ENCODE measurements at places on chromosomes 7 and 10. TPM values are rescaled to one million over a fixed set of nuclear protein-coding genes. Genes with fewer than 3 reads are reported as not detected.

ATRNL1 gene
- 36.2 TPM for total RNA-seq

KRIT1 gene
- total RNA-seq, result 35.0 TPM

GNG11 gene
- total RNA-seq, result 29.0 TPM

TRIM50 gene
- total RNA-seq, result not detected

SLC18A3 gene
- not detected for total RNA-seq

VWDE gene
- total RNA-seq, result not detected

DENND2A gene
- total RNA-seq, result 30.0 TPM

FGFBP3 gene
- not detected for total RNA-seq

GARIN1A gene
- 0.68 TPM for total RNA-seq

ASL gene
- 37.4 TPM for total RNA-seq

ASZ1 gene
- not detected for total RNA-seq

LRRC18 gene
- total RNA-seq, result not detected

DNA sequence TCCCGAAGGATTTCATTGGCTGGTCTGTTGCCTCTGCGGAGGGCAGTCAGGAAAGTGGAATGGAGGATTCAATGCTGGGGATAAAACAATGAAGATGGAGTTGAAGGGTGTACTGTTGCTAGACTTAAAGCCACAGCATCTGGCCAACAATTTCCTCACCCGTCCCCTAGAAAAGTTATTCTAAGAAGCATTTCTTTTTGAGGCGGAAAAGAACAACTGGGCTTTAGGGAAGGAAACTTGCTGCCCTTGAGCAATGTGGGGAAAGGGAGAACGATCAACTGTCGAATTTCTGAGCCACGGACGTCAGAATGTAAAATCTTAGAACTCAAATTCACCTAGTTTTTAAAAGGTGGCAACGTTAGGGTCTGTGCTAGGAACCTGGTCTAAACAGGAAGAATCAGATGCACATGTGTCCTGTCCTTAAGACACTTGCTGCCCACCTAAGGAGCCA lies 664 bp downstream of the FMC1 start:
- DNase-seq, result no peak

- DNase-seq, result no peak
Measured at GRCh38 chr10:47038881-47039561, 127.8 kb downstream of the PTPN20 start.

GRCh38 chr7:130622866-130623265 lies 45.7 kb downstream of the COPG2 start:
- no peak for DNase-seq

GRCh38 chr10:35937546-35937945 lies 295.4 kb upstream of the FZD8 start:
- no peak for DNase-seq

- DNase-seq, result no peak
Measured at GRCh38 chr7:150446288-150446938, 4.0 kb upstream of the GIMAP8 start.

DNA sequence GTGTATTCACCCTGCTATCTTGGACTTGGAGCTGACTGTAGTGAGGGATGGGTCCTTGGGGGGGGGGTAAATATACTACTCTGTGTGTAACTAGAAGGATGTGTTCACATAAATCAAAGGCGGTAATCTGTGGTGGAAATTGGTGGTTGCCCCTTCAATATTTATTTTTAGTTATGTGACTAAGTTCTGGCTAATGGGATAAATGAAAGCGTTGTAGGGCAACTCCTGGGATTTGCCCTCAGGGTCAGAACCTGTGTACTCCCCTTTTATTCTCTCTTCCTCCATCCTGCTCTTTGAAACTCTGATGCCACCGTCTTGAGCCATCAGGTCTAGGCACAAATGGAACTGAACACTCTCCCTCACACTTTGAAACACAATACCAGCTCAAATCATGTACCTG lies 24.3 kb upstream of the ST7 start:
- DNase-seq, result no peak

DNA sequence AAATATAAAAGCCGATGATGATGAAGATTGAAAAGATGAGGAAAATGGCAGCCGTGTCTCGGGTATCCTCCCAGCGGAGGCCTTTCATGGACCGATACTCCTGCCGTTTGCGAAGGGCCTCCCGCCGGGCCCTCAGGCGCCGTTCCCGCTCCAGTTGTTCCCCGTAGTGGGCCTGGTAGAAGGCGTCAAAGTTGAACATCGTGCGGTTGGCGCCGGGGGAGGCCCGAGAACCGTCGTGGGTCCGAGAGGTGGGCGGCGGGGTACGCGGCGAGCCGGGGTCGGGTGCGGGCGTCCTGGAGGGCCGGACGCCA lies 553 bp downstream of the DNAJC30 start:
- DNase-seq, result no peak

GRCh38 chr7:127680983-127681382 lies 29.0 kb downstream of the SND1 start:
- no peak for DNase-seq

- no peak for DNase-seq
Measured at GRCh38 chr7:1091644-1092027, 3.7 kb downstream of the GPER1 start.

- no peak for DNase-seq
Measured at GRCh38 chr7:4602905-4603842, 78.9 kb upstream of the FOXK1 start.

GRCh38 chr7:52021343-52021742 lies 704.7 kb upstream of the COBL start:
- DNase-seq, result no peak

- DNase-seq, result no peak
Measured at GRCh38 chr7:75980430-75981202, 13.8 kb downstream of the TMEM120A start.

- DNase-seq, result no peak
Measured at GRCh38 chr7:26393818-26394217, 102.2 kb downstream of the SNX10 start.
